Pancreas (tissue), 10 donors: ENCODE measurements at places on chromosomes 3 and 15.
A peak's percentile ranks its signal among the peaks of the same experiment; 100 is the strongest.

DNA sequence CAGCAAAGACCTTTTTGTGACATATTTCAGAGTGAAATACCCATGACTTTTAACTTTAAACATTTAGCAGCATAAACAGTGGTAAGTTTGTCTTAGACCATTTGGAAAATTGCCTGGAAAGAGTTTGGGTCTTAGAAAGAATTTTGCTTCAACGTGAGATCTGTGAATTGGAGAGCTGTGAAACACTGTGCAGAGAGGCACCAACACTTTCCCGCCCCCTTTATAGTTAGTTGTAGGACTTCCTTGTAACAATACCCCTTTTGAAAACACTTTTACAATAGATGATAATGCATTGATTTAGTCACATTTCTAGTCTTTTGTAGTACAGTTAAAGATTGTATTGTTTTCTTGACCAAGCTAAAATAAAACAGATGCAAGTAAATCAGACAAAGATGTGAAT is 43.5 kb upstream of the MBNL1 start:
- no peak for DNase-seq

- no peak for DNase-seq
Observed at GRCh38 chr3:100114413-100115030, at the start of gene FILIP1L. FILIP1L (minus strand) TSS chr3:100114501.

DNA sequence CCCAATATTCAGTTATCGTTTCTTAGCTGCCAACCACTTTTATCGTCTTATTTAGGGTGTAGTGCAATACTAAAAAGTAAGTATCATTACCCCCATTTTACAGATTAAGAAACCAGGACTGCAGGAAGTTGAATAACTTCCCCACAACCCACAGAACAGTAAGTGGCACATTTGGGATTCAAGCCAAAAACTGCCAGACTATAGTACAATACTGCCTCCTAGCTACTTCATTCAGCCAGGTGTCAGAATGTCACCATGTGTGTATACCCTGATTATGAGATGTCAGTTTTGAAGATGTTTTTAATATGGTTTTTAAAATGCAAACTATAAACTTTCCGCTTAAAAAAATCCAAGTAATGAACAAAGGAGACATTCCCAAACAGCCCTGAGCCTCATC is 74.2 kb upstream of the PROK2 start:
- DNase-seq = peak; percentile 31

- peak; percentile 59 for DNase-seq
Observed at GRCh38 chr3:168096210-168096652, 507 bp upstream of the GOLIM4 start.

GRCh38 chr3:115709931-115710330 is 86.6 kb downstream of the GAP43 start:
- no peak for DNase-seq

GRCh38 chr3:36403661-36404060 is 23.4 kb downstream of the STAC start:
- DNase-seq = no peak

DNA sequence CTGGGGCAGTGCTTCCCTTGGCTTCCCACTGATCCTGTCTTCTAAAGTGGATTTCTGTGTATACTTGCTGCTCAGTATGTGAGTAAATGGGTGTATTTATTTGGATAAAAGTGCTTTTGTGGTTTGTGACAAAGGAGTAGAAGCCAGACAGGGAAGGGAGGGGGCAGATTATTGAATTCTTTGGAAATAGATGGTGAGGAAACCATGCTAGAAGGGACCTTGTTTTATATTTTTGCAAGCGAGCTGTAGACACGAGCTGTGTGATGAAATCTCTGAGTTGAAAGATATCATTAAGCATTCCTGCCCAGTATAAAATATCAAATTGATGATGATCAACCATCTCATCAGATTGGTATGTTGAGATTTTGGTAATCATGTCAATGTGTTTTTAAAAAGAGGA is 68.9 kb downstream of the DUT start:
- no peak for DNase-seq
